Central memory CD4-positive, alpha-beta T cell (primary cell): ENCODE measurements at places on chromosomes 3 and 15.
A peak's percentile ranks its signal among the peaks of the same experiment; 100 is the strongest.

DNA sequence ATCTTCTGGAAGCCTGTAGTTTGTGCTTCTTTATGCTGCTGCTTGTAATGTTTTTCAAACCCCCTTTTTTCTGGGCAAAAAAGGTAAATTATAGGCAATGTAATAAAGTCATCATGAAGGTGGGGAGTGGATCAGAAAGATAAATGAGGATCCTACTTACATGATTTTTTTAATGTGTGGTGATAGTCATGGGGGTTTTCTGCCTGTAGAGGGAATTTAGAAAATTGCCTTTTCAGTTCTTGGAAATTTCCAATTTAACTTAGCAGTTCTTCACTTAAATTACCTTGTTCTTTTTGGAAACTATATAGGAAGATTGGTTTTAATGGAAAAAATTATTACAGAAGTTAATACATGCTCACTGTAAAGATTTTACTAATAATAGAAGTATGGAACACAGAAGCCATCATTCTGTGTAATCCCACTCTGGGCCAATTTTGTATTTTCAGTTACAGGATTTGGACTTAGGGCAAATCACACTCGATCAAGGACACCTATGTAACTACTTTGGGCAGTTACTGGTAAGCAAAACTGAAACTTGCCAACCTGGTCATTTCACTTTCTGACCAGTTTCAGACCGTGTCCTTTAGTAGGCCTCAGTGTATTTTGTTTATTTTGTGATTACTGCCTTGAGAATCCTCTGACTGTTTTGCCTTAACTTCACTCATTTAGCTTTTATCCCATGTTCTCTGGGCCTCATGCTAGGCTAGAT, 10.5 kb upstream of the SCAANT1 start:
- DNase-seq = no peak

- DNase-seq = no peak
These were observed 980 bp downstream of the PARP9 start for GRCh38 chr3:122562923-122563716.

DNA sequence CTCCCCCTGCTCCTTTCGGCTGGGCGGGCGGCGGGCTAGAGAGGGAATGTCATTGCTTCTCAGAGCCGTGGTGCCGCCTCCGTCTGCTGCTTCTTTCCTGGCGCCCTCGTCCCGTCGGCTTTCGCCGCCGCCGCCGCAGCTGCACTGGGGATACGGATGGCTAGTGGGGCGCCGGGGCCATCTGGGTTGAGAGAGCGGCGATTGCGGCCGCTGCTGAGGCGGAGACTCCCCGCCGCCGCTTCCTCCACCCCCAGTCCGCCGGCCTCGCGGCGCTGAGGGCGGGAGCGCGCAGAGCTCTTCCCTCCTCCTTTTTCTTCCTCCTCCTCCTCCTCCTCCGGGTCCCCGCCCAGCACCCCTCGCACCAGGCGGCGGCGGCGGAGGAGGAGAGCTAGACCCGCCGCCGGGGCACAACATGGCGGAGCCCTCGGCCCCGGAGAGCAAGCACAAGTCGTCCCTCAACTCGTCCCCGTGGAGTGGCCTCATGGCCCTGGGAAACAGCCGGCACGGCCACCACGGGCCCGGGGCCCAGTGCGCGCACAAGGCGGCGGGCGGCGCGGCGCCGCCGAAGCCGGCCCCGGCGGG, at the start of gene STT3B:
TSS of gene STT3B (plus strand) at position 339 of the 582 bp plus-strand sequence. CDS start at position 413, 74 bp downstream.
- no peak for DNase-seq

- DNase-seq = no peak
These were observed 313.8 kb downstream of the UACA start for GRCh38 chr15:70449311-70450141.

- no peak for DNase-seq
These were observed 17.1 kb upstream of the CNTN3 start for GRCh38 chr3:74631351-74632140.

- DNase-seq = no peak
These were observed 56.8 kb downstream of the ZNF445 start for GRCh38 chr3:44420676-44421075.

- no peak for DNase-seq
These were observed 65.8 kb downstream of the B3GNT5 start for GRCh38 chr3:183318877-183319276.

DNA sequence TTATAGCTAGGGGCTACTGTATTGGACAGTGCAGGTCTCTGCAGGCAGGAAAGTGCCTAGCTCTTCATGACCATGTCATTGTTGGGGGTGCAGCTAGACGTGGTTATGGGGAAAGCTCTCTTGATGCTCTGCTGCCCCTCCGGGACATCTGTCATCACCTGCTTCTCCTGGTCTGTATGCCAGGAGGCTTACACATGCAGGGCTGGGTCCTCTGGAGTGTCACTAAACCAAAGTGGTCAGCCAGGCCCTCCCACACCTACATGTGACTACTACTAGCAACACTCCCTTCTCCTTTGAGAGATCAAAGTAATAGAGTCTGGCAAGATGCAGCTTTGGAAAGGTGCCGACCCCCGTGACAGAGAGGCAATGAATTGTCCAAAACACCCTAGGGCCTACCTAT, 98.5 kb downstream of the SST start:
- no peak for DNase-seq

GRCh38 chr3:142853270-142854168, 35.4 kb downstream of the PCOLCE2 start:
- no peak for DNase-seq

DNA sequence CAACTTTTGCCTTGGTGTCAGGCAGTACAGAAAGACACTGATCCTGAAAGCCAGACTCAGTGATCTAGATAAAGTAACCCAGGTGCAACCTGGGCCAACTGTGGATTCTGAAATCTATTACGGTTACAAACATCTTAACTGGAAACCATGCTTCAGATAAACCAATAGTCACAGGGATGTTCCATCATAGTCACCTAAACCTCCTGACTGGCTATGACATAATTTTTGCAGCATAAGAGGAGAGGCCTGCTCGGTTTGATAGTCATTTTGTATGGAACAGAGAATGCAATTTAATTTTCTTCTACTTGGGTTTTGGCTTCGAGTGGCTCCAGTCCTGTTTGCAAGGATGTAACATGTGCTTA, 3.7 kb downstream of the SLCO3A1 start:
- no peak for DNase-seq

- DNase-seq = no peak
These were observed 97.7 kb downstream of the CHST2 start for GRCh38 chr3:143217283-143217682.

- no peak for DNase-seq
These were observed 26.4 kb upstream of the LAMP3 start for GRCh38 chr3:183188895-183189462.

DNA sequence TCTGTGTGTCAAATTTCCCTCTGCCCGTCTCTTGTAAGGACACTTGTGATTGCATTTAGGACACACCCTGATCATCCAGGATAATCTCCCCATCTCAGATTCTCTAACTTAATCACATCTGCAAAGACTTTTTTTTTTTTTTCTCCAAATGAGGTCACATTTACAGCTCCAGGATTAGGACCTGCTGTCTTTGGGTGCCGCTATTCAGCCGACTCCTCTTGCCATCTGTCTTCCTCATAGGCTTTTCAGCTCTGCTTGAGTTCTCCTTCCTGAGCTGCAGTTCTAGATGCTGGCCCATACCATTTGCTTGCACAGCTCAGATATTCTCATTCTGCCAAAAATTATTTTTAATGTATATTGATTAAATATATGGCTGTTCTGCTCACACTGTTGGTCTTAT, 94.3 kb upstream of the TLE3 start:
- no peak for DNase-seq

GRCh38 chr3:33658991-33659848, 58.8 kb downstream of the CLASP2 start:
- DNase-seq = peak; percentile 17

GRCh38 chr15:31831596-31831995, 198.7 kb upstream of the CHRNA7 start:
- no peak for DNase-seq

DNA sequence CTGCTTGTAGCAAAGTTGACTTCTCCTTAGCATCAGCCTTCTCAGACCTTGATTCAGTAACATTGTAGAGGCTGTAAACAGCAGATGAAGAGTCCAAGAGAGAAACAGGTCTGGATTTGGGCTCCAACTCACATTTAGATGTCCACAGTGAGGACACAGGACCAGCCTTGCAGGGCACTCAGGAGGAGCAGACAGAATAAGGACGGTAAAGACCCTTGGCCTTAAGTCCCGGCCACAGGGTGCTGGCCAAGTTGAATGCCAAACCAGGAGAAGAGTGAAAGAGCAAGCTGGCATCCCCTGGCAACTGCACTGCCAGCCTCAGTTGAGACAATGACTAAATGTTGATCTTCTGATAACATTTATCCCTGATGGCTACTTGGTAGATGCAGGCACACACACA, 136.3 kb downstream of the LRRK1 start:
- no peak for DNase-seq
